Sigmoid colon (tissue), 7 donors: ENCODE measurements at places on chromosomes 5 and 9. TPM values are rescaled to one million over a fixed set of nuclear protein-coding genes. Genes with fewer than 3 reads are reported as not detected.

INSL4 gene
- not detected for total RNA-seq

LSM11 gene
- 16.4 TPM for total RNA-seq

GABRA1 gene
- total RNA-seq = not detected

SAXO1 gene
- total RNA-seq = not detected

MAMDC4 gene
- total RNA-seq = 0.82 TPM

FRMD3 gene
- 8.6 TPM for total RNA-seq

ROPN1L gene
- 0.68 TPM for total RNA-seq

OR1L1 gene
- total RNA-seq = not detected

DIRAS2 gene
- total RNA-seq = 1.1 TPM

ZNF883 gene
- total RNA-seq = 3.0 TPM

DNA sequence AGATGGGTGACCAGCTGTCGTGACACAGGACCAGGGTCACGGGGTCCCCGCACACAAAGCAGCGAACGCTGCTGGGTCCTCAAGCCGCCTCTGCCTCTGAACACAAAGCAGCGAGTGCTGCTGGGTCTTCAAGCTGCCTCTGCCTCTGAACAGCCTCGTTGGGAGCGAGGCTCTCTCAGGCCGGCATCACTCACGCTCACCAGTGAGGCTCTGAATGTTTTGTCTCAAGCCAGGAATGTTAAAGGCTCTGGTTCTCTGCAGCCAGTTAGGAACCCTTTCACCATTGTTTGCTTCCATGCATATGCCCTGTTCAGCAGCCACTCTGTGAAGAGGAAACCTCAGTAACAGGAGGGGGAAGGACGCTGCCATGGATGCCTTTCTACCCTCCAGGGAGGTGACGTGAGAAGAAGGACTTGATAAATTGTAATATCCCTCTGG, 82.7 kb upstream of the TAF11L2 start:
- no peak for DNase-seq

- DNase-seq = no peak
These were observed 142.4 kb downstream of the NMUR2 start for GRCh38 chr5:152262667-152263066.

- no peak for DNase-seq
These were observed 10.4 kb downstream of the SMIM3 start for GRCh38 chr5:150788977-150789376.

GRCh38 chr9:124800306-124801259, 23.6 kb downstream of the OLFML2A start:
- no peak for DNase-seq

DNA sequence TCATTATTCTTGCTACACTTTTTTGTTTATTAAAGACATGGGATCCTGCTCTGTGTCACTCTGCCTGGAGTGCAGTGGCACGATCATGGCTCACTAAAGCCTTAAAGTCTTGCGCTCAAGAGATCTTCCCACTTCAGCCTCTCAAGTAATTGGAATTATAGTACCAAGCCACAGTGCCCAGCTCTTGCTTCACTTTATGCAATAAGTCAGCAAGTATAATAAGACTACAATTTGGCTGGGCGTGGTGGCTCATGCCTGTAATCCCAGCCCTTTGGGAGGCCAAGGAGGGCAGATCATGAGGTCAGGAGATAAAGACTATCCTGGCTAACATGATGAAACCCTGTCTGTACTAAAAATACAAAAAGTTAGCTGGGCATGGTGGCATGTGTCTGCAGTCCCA, 5.9 kb downstream of the C9orf153 start:
- DNase-seq = no peak

- no peak for DNase-seq
These were observed 59.5 kb upstream of the GGTA1 start for GRCh38 chr9:121559183-121559582.

DNA sequence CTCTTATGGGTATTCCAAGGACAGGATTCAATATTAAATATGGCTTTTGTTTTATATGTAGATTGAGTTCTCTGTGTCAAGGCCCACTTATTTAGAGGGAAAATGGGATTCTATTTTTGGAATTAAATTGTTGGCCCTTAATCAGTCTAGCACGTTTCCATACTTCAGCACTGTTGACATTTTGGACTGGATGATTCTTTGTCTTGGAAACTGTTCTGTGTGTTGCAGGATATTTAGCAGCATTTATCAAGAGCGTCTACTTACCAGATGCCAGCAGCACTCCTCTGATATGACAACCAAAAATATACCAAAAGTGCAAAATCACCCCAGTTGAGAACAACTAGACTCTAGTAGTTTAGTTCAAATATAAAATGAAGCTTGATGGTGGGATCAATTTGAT, 1027.0 kb upstream of the COX7C start:
- no peak for DNase-seq

DNA sequence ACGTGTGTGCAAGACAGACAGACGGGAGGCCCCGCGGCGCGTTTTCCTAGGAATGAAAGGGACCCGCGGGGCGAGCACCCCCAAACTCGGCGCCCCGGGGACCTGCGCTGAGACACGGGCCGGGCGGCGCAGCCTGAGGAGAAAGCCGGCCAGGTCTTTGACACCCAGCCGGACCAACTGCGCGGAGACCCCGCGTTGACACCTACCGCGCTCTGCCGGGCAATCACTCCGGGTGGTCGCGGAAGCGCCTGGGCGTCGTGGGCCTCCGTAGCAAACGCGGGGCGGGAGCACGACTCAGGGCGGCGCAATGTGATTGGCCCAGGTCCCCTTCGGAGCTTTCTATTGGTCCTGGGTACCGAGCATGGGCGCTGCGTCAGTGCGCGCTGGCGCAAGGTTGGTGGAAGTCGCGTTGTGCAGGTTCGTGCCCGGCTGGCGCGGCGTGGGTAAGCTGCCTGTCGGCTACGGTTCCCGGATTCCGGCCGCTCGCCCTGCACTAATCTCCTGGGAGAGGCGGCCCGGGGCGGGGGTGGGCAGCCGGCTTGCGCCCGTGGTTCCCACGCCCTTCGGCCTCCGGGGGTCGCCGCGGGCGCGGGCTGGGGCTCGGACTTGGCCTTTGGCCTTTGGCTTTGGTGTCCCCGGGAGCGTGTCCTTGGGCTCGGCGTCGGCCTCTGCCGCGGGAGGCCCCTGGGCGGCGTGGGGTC, at the start of the genes FASTKD3 and MTRR:
Gene FASTKD3, minus strand, starts transcription at position 259 of the 701 bp plus-strand sequence. CDS start 948 bp downstream, outside the sequence.
Gene MTRR, plus strand, starts transcription at position 376 of the 701 bp plus-strand sequence. CDS start 1,647 bp downstream, outside the sequence.
- peak; percentile 96 for DNase-seq

- DNase-seq = no peak
These were observed 28.7 kb downstream of the PROP1 start for GRCh38 chr5:177967221-177967887.

DNA sequence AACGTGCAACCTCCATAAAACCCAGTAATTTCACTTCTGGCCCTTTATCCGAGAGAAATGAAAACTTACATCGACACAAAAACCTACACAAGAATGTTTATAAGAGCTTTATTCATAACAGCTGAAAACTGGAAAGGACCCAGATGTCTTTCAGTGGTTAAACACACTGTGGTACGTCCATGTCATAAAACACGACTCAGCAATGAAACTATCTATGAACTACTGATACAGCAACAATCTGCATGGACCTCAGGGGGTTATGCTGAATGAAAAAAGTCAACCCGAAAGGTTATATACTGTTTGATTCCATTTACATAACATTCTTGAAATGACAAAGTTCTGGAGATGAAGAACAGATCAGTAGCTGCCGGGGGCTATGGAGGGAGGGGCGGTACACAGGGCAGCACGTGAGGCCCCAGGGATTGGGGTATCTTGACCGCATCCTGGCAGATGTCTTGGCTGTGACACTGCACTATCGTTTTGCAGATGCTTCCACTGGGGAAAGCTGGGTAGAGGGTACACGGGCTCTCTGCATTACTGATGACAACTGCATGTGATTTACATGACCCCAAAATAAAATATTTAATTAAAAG, 4.1 kb downstream of the CCDC127 start:
- DNase-seq = no peak

- no peak for DNase-seq
These were observed 22.6 kb upstream of the MEGF9 start for GRCh38 chr9:120736881-120737280.

- no peak for DNase-seq
These were observed 31.0 kb upstream of the FSD1L start for GRCh38 chr9:105416840-105417239.

- DNase-seq = no peak
These were observed 302.4 kb downstream of the PDE4D start for GRCh38 chr5:59591162-59591561.

DNA sequence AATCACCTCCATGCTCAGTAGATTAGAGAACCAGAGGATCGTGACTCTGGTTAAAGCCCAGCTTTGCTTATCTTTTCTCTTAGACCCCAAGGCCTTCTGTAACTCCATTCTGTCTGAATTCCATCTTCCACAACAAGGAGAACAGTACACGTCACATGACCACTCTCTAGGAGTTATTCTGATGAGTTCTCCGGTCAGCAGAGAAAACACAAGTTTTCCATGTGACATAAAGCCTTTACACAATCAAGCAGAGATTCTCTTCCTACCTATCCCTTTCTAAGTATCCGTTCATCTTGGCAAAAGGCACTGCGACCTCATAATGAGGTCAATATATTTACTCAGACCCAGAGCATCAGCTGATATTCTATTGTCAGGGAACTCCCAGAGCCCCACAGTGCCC, 112.3 kb downstream of the TRPM6 start:
- no peak for DNase-seq

GRCh38 chr9:75907923-75908322, 17.4 kb downstream of the PCSK5 start:
- no peak for DNase-seq

GRCh38 chr5:131536211-131536826, 98.7 kb downstream of the RAPGEF6 start:
- no peak for DNase-seq

DNA sequence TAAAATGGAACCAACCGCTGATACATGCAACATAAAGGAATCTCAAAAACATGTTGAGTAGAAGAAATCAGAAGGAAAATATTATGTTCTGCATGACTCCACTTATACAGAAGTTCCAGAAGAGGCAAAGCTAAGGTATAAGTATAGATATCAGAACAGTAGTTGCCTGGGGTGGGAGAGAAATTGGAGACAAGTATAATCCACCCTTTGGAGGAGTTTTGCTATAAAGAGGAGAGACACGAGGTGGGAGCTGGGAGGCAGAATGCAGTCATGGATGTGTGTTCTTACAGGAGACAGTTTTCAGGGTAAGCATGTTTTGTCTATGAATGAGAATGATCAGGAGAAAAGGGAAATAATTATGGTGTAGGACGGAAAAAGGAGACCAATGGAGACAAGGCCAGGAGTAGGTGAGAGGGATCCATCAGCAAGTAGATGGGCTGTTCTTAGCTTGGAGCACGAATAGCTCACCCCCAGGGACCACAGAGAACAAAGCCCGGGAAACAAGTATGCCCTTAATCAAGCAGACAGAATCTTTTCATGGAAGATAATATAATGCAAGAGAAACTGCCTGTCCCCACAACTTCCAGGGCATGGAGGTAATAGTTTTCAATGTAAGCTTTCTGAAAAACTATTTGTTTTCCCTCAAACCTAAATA, 72.2 kb downstream of the MED27 start:
- DNase-seq = no peak

DNA sequence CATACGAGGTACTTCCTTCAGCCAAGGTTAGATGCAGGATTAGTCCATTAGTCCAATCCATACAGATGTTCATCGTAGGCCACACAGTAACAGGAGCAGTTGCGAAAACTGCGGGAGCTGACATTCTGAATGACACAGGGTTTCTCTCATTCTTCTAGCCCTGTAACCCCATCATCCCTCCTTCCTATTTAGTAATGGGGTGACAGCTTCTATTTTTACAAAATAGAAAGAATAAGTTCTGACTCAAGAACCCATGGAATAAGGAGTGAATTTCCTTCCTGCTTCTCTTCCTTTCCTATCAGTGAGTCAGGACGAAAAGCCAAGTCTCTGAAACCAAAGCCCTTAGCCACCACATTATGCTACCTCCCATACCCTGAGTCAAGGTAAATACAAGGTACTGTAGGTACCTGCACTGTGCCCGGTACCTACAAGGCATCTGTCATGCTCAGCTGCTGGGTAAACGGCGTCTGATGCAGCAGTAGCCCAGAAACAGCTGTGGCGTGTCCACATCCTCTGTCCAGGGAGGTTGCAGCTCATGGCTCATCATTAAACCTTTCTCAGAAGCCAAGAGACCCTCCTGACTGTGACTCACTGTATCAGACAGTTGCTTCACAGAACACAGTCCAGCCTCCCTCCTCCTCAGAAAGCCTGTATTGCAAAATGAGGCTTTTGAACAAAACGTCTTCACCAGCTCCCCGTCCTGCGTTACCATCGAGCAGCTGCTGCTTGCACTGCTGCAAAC, 84.2 kb downstream of the ESM1 start:
- peak; percentile 89 for DNase-seq

DNA sequence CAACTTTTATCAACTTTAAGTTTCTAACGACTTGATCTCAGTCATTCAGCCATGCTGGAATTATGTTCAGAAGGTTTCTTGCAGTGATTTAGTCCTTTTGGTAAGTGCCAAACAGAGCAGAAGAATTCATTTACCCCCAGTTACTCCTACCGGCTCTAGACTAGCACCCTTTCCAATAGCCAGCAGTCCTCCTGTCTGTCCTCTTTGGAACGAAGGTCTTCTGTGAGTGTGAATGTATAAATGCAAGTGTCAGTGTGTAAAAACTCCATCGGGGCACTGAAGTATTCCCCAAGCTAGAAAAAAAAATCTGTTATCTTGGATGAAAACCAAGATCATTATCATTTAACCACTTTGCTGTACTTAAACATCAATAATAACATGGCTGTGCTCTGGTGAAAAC, 64.4 kb downstream of the GLIS3 start:
- DNase-seq = no peak

DNA sequence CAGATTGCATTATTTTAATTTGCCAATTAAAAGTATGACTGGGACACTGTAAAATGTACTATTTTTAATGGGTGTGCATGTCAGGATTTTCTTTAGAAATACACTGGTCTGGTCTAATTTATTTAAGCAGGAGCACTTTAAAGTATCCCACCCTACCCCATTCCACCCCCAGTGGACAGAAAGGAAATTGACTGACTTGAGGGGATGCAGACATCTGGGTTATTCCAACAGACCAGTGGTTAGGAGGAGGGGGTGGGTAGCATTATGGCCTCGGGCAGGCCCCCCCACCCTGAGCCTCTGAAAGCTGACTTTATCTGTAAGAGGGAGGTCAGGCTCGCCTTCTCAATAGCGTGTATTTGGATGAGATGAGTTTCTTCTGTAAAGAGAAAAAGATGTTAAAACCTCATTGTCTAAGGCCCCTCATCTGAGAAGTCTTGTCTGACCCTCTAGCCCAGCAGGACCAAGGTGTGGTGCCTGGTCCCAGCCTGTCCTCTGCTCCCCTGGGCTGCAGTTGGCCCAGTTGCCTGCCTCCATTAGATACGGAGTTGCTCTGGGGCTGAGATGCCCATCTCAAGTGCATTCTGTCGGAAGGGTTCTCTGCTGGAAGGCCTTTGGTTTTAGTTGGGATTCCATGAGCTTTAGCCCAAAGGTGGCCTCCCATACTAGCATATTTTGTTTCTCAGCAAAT, 4.4 kb downstream of the HNRNPAB start:
- DNase-seq = peak; percentile 40

- DNase-seq = no peak
These were observed 7.2 kb downstream of the GAPT start for GRCh38 chr5:58498340-58498942.

DNA sequence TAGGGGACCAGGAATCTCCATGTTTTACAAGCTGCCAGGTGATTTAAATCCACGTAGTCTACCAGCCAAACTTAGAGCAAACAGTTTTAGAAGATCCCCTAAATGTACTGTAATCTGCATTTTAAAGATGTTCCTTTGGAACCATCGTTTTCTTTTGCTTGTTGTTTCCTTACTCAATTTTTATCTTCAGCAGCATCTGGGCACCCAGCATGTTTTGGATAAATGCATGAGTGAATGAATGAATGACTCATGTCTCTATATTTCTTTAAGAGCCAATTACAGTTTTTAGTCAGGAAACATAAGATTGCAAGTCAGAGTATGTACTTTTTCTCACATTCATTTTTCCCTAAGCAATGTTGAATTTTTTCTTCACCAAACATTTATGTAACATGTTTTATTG, 123.0 kb downstream of the HACD4 start:
- no peak for DNase-seq
